Aorta (tissue), 5 donors: ENCODE measurements at places on chromosomes 5 and 9. TPM values are rescaled to one million over a fixed set of nuclear protein-coding genes. Genes with fewer than 3 reads are reported as not detected.
A peak's percentile ranks its signal among the peaks of the same experiment; 100 is the strongest.

The F2RL1 gene
- total RNA-seq, result 1.9 TPM

The PAEP gene
- not detected for total RNA-seq

The CD180 gene
- 1.6 TPM for total RNA-seq

The HBEGF gene
- total RNA-seq, result 30.2 TPM

The TAF11L4 gene
- total RNA-seq, result not detected

DNA sequence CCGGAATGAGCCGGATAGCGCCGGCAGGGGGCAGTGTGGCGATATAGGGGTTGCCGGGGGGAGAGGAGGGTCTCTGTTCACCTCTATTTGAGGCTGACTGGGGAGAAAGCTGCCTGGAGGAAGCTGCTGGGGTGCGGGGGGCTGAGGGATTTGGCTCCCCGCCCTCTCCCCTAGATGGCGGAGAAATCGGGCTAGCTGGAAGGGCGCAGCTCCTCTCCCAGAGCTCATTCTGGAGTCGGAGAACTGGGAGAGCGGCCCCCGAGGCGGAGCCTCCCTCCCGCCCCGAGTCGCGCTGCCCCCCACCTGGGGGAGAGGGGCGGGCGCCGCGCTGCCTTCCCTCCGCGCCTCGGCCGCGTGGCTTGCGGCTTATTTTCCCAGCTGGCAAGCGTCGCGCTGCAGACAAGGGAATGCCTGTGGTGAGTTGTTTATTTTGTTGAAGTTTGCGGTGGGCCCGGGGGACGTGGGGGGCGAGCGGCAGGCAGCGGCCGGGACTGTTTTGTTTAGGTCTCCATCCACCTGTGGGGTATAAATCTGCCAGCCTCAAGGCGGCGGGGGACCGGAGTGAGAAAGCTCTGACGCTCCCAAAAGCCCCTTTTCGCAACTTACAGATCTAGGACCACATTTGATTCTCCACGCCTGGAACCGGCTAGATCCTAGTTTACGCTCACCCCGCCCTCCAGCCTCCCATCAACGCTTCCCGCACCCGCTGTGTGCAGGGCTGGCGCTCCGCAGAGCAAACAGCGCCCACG, 4.1 kb upstream of the RGMB start:
- peak; percentile 50 for DNase-seq

DNA sequence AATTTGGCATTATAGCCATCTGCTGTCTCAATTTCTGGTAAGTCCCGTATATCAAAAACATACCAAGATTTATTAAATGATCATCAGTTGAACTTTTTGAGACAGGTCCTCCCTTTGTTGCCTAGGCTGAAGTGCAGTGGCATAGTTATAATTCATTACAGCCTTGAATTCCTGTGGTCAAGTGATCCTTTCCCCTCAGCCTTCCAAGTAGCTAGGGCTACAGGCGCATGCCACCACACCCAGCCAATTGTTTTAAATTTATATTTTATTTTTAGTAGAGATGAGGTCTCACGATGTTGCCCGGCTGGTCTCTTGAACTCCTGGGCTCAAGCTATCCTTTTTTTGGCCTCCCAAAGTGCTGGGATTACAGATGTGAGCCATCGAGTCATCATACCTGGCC, 418.9 kb downstream of the ARHGEF28 start:
- DNase-seq, result no peak

DNA sequence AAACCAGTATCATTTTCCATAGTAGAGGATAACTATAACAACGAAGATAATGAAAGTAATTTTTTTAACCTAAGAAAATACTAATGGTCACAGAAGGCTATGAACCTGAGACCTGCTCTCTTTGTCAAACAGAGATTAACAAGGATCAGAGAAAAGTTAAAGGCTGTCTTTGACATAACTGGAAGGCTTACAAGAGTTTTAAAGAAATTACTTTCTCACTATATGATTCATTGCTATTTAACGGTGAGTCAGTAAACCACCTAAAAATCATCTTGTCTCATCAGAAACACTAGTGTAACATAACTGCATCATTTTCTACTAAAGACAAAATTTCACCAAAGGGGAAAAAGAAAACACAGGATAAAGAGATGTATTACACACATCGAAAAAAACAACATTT, 19.3 kb downstream of the MLANA start:
- DNase-seq, result no peak

- DNase-seq, result no peak
Observed at GRCh38 chr5:10077791-10078545, 171.7 kb downstream of the ATPSCKMT start.

GRCh38 chr5:74596927-74597326, 43.6 kb downstream of the ENC1 start:
- no peak for DNase-seq

DNA sequence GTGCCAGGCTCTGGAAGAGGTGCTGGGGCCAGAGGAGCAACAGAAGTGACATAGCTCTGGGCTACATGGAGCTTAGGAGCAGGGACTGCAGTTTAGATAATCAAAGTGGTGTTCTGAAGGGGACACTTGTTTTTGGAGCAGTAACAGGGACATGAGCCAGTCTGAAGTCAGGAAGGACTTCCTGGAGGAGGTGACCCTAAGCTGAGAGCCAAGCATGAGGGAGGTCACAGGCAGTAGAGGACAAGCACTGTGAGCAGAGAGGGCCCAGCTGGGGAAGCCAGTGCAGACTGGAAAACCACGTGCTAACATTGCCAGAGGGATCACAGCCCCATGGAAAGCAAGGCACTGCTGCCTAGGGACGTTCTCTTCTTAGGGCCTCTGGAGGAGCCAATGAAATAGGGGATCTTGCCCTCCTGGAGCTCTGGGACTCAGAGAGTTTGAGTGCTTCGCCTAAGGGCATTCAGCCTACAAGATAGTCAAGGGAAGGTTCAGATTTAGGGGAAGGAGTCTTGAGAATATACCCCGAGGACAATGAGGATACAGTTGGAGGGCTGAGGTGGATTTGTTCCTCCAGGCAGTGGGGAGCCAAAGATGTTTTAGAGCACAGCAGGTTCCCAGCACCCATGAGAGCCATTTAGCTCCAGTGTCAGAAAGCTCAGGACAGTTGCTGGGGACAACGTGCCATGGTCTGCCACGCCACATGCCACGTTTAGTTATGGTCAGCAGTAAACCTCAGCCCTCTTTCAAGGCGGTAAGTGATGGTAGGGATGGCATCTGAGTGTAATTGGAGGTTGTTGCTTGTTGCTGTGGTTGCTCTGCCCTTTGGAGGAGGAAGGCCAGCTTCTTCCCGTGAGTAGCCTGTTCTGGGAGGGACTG, 40.5 kb upstream of the SH3PXD2B start:
- DNase-seq, result no peak

- DNase-seq, result no peak
Observed at GRCh38 chr9:89021154-89021803, 30.0 kb downstream of the S1PR3 start.

DNA sequence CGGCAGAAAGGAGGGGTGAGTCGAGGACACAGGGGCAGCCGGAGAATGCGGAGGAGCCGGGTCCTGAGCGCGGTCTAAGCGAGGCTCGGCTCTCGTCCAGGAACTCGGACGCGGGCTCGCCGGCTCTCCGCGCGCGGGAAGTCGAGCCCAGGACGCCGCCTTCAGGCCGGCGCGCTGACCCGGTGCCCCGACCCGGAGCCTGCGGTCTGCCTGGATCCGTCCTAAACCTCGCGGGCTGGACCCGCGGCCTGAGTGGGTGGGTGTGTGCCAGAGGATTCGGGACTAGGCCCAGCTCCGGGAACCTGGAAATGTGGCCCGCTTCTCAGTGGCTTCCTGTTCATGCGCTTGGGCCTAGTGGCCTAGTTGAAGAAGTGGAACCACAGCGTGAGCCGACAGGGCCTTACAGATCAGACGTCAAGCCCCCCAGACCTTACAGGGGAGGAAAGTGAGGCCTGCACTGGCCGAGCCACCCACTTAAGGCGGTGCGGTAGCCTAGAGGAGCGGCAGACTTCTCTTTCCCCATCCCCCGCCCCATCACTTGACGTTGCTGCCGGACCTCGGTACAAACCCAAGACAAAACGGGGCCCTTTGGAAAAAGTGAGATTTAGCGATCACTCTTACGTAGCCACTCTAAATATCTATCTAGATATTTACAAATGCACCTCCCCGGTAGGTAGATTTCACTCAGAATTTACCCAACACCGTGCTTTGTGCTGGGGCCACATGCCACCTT, 1.2 kb downstream of the CDKN2B-AS1 start:
- DNase-seq, result peak; percentile 69

DNA sequence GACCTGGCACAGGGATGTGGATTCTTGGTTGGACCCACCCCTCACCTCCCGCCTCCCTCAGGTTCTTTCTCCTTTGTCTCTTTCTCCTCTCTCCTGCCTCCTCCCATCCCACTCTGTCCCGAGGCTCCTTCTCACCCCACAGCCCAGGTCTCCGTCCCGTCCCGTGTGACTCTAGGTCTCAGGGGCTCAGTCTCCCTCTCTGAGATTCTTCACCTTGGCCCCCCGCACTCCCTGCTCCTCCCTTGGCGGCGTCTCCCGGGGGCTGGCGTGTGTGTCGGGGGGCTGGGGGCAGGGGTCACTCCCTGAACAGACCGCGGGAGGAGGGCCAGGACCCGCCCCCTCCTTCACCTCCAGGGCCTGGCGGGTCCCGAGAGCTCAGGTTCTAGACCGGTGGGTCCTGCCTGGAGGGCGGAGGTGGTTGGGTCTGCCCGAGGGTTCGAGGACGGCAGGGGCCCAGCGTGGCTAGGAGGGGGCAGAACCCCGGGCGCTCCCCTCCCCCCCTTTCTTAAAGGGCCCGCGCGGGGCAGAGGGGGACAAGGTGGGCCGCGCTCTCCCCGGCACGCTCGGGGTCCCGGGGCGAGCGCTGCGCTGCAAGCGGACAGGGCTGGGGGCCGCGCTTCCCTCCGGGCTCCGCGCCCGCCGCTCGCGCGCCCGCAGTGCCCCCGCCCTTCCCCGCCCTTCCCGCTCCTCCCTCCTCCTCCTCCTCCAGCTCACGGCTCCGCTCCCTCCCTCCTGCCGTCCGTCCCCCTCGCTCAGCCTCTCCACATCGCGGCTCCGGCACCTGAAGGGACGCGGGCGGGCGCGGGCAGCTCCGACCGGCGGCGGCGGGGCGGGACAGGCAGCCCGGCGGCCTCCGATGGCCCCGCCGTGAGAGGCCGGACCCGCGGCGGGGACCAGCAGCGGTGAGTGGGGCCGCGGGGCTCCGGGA, at the start of gene PSD2:
Gene PSD2, plus strand, starts transcription at position 735 of the 928 bp plus-strand sequence. CDS start 13,633 bp downstream, outside the sequence.
- peak; percentile 56 for DNase-seq

DNA sequence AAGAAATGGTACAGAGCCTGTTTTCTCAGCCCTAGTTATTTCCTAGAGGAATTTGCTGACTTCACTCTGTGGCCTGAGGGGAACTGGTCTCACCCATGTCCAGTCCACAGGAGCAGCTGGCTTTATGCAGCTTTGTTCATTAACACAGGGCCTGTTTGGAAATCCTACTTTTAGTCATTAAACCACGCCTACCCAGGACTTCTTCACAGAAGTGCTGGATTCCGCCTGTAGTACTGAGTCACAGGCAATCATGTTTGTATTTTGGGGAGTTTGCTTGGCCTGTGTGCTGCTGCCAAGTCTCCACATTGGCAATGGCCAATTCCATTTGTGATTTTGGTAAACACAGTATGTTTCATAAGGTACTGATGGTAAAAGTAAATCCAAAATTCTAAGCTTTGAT, 52.8 kb downstream of the CTNND2 start:
- no peak for DNase-seq

GRCh38 chr5:176870110-176870591, 29.0 kb downstream of the HK3 start:
- DNase-seq, result no peak

- DNase-seq, result no peak
Observed at GRCh38 chr5:1026700-1027621, 18.4 kb downstream of the NKD2 start.

DNA sequence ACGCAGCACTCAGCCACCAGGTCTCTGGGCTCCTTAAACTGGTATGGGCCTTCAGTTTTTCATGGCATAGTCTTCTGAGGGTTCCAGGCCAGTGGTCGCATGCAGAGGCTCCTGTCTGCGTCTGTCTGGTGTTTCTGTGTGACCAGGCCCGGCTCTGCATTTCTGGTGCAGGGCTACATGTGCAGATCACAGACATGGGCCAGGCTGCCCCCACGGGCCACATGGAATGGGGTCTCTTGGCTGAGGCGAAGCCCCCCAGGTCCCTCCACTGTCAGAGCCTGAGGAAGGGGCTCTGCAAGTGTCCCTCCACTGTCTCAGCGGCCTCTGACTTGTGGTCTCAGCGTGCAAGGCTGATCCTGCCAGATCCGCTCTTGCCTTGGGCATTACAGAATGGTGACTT, 15.6 kb upstream of the CARD19 start:
- DNase-seq, result peak; percentile 59

DNA sequence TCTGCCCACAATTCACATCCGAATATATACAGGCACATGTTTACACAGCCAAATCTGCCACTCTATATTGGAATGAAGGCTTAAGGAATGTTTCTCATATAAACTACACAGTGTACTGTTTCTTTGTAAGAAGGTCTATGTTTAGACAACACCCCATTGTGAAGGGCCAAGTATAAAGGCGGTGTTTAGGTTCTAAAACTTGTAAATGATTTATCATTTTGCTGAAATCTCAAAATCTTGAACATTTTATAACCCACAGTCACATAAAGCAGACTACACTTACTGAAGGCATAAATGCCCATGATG, 94.0 kb downstream of the ZNF608 start:
- no peak for DNase-seq

DNA sequence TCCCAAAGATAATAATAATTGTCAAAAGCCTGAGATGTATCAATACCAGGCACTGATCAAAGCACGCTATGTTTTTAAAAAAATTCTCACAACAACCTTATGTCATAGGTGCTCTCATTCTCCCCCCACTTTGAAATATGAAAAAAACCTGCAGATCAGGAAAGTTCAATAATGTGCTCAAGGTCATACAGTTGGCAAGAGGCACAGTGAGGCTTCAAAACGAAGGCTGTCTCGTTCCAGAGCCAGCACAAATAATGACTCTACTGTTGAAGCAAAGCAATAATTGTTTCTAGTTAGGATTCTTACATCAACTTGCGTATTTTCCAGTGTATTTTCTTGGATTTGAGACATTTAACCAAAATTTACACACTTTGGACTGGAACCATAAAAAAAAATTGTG, 88.3 kb downstream of the RAB3C start:
- no peak for DNase-seq

GRCh38 chr9:127186806-127187205, 64.4 kb upstream of the ANGPTL2 start:
- no peak for DNase-seq

DNA sequence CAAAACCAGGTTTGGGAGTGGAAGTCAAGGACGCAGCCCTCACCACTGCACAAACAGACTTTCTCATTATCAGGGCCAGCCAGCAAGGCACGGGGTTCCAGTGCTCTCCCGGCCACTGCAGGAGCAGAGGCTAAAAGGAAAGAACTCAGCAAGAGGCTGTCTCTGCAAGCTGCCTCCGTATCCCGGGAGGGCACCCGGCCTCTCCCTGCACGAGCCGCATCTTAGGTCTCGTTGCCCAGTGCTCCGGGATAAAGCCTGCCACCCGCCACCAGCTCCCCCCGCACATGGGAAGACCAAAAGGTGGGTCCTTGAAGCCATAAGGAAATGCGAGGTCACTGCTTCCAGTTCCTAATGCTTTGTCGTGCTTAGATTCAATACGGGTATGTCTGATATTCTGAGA, 117.2 kb upstream of the SARDH start:
- DNase-seq, result no peak

GRCh38 chr9:83061990-83062650, 822 bp downstream of the RASEF start:
- no peak for DNase-seq

- peak; percentile 62 for DNase-seq
Observed at GRCh38 chr5:176530983-176531901, 6.0 kb downstream of the RNF44 start.

GRCh38 chr5:50712479-50712878, 46.0 kb downstream of the PARP8 start:
- no peak for DNase-seq
